ENCODE measurements at places on chromosomes 2 and 18. TPM values are rescaled to one million over a fixed set of nuclear protein-coding genes. Genes with fewer than 3 reads are reported as not detected.

DNA sequence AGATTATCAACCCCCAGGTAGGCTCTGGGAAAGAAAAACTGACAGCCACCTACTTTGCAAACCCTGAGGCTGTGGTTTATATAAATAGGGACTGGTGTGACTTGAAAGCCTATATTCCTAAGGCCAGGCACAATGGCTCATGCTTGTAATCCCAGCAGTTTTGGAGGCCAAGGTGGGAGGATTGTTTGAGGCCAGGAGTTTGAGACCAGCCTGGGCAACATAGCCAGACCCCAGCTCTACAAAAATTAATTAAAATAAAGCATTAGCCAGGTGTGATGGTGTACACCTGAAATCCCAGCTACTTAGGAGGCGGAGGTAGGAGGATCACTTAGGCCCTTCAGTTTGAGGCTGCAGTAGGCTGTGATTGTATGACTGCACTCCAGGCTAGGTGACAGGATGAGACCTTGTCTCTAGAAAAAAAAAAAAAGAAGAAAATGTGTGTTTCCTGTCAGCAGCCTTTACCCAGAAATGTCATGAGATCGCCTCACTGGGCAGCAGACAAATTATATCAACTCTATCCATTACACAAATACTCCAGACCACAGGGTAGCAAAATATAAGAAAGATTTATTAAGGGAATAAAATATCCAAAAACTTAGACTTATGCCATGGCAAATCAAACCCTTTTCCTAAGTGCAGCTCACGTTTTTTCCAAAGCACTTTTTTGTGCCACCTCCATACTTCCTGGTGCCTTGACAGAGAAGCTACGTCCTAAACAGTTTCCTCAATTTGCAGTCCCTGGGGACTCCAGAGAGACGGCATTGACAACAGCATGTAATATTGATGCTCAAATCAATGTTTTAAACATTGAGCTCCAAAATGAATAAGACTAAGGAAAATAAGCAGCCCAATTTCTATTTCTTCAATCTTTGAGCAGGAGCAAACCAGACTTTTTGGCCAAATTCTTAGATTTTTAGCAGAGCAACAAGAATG is 190.8 kb upstream of the NDUFV2 start:
- H3K36me3 ChIP-seq = no peaks in the 10 kb centered on the region
- peaks cover 6% of the 10 kb centered on the region for H3K4me1 ChIP-seq
- no peak overlapping the region for H3K27ac ChIP-seq
- H3K4me3 ChIP-seq = no peak overlapping the region
- H3K27me3 ChIP-seq = no peaks in the 10 kb centered on the region

The ADGRF3 gene
- total RNA-seq = 0.28 TPM

DNA sequence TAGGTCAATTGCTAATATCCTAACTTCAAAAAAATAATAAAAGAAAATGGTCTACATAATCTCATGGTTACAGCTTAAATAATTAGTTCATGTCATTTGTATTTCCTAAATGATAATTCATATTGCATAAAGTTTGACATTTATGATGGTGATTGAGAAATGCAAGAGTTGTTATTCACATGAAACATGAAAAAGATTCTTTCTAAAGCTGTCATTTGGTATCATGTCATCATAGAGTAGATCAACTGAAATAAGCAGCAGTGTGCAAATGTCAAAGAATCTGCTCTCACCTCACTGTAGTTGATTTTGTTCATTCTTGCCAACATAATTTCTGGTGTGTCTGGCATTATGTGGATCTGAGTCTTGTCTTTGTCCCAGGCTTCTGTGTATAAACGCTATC is 95.3 kb downstream of the NEB start:
- no peak overlapping the region for H3K4me3 ChIP-seq
- no peak for DNase-seq
- H3K27me3 ChIP-seq = no peaks in the 10 kb centered on the region
- H3K36me3 ChIP-seq = no peaks in the 10 kb centered on the region
- H3K27ac ChIP-seq = no peak overlapping the region

GRCh38 chr2:106816974-106817373 is 69.0 kb downstream of the ST6GAL2 start:
- no peak overlapping the region for H3K27ac ChIP-seq
- no peaks in the 10 kb centered on the region for H3K36me3 ChIP-seq
- no peak for DNase-seq
- H3K4me3 ChIP-seq = no peak overlapping the region
- no peaks in the 10 kb centered on the region for H3K27me3 ChIP-seq

DNA sequence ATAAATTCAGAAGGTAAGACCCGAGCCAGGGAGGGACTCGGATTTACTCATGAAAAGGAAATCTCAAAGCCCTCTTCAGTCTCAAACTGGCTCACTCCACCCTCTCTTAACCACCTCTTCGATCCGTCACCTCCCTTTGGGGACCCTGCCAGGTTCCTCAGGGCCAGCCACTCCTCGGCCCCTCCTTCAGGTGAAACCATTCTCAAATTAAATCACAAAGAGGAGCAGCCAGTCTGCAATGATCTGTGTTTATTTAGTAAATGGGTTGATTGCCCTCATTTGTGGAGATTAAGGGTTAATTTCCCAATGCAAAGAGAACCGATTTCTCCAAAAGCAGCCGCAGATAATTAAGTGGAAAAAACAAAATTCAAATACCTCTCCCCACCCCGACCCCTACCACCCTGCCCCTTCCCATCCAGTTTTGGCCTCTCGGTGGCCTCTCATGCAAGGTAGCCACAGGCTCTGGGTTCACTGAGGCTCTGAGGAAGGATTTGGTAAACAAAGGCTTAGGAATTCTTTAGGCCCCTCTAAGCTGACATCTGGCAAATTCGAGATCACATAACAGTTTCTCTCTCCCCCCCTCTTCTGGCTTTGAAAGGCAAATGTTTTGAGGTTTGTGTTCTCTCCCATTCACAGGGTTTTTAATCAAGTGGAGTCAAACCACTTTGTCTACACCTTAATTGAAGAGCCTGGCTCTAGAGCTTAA is 10.3 kb upstream of the FZD7 start:
- H3K27me3 ChIP-seq = no peaks in the 10 kb centered on the region
- no peak for DNase-seq
- no peaks in the 10 kb centered on the region for H3K36me3 ChIP-seq
- H3K4me3 ChIP-seq = no peak overlapping the region
- no peaks in the 10 kb centered on the region for H3K4me1 ChIP-seq
- no peak overlapping the region for H3K27ac ChIP-seq

GRCh38 chr18:30103881-30104280 is 938.7 kb downstream of the DSC3 start:
- no peak overlapping the region for H3K4me3 ChIP-seq
- H3K27ac ChIP-seq = no peak overlapping the region
- H3K36me3 ChIP-seq = no peaks in the 10 kb centered on the region
- no peak for DNase-seq
- no peaks in the 10 kb centered on the region for H3K27me3 ChIP-seq
- no peaks in the 10 kb centered on the region for H3K4me1 ChIP-seq

GRCh38 chr2:201059961-201060755 is 11.3 kb downstream of the HYCC2 start:
- no peak overlapping the region for H3K27ac ChIP-seq
- no peak for DNase-seq
- H3K27me3 ChIP-seq = no peaks in the 10 kb centered on the region
- no peaks in the 10 kb centered on the region for H3K4me1 ChIP-seq

The DIPK1C gene
- total RNA-seq = not detected

DNA sequence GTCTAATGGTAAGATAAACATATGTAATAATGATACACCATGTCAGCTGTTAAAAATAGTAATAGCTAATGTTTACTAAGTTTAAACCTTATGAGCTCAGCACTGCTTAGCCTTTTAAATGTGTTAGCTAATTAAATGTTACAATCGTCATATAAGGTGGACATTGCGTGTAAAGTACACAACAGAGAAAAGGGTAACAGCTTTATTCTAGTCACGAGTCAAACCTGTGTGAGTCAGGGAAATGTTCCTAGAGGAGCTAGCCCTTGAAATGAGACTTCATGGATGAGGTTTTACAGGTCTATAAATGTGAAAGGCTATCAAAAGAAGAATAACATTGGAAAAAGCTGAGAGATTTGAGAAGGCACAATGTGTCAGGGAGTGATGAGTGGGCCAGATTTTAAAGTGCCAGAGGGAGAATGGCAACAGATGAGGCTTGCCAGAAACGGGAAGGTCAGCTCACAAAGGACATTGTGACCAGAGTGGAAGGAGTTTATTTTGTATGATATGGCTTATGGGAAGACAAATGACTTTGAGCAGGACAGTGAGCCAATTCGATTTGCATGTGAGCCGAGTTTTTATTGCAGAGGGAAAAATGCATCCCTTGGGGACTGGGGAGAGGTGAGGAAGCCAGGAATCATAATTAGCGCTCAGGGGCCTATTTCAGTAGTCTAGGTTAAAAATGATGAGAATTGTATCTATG is 276.3 kb downstream of the CTNNA2 start:
- no peak for DNase-seq
- no peaks in the 10 kb centered on the region for H3K4me1 ChIP-seq
- no peaks in the 10 kb centered on the region for H3K27me3 ChIP-seq
- H3K27ac ChIP-seq = no peak overlapping the region
- H3K4me3 ChIP-seq = no peak overlapping the region

The FBXO11 gene
- 71.7 TPM for total RNA-seq

The AKAIN1 gene
- not detected for total RNA-seq

DNA sequence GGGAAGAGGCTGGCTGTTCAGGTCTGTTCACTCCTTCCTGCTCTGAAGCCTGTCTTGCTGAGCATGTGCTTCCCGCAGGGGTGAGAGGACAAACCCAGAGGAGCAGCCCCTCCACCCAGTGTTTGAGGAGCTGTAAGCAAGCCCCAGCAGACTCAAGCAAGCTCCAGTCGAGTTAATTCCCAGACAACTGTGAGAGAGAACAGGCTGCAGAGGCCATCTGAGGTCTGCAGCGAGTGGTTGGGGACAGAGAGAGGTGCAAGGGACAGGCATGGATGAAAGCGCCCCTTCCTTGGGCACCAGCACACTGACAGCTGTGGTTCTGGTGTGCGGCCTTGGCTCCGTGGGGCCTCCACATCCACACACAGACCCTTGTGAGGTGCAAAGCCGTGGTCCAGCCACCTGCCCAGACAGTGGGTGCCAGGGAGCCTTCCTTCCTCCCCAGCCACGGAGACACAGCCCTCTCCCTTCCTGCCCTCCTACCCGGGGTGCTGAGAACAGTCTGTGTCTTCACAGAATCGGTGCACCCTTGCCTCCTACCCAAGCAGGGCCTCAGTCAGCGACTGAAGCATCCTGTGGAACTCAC is 36.2 kb downstream of the MAL start:
- peak; percentile 21 for DNase-seq
- H3K4me1 ChIP-seq = no peaks in the 10 kb centered on the region
- H3K36me3 ChIP-seq = no peaks in the 10 kb centered on the region
- H3K4me3 ChIP-seq = no peak overlapping the region
- no peaks in the 10 kb centered on the region for H3K27me3 ChIP-seq

The RUFY4 gene
- total RNA-seq = not detected

The CIB4 gene
- total RNA-seq = not detected

The FBXO15 gene
- 0.36 TPM for total RNA-seq

- H3K4me3 ChIP-seq = no peak overlapping the region
- H3K27ac ChIP-seq = no peak overlapping the region
- no peak for DNase-seq
Measured at GRCh38 chr2:127995725-127996124, 32.1 kb downstream of the SAP130 start.

DNA sequence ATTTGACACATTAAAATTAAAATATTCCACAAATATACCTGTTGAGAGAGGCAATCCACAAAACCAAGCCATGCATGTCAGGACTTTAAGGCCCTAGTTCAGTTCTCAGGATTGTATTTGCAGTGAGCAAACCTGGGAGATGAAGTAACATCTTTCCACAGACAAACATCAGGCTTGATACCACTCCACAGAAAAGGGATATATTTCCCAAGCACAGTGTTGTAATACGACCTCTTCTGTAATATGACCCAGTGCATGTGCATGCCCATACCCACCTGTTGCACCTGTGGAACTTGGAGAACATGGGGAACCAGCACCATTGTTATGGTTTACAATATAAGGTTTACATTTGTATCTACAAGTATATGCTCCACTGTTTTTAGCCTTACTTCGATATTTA is 184.0 kb downstream of the PDE11A start:
- DNase-seq = no peak
- H3K4me3 ChIP-seq = no peak overlapping the region
- H3K27me3 ChIP-seq = no peaks in the 10 kb centered on the region
- H3K4me1 ChIP-seq = peaks cover 27% of the 10 kb centered on the region
- H3K36me3 ChIP-seq = no peaks in the 10 kb centered on the region
- H3K27ac ChIP-seq = no peak overlapping the region

DNA sequence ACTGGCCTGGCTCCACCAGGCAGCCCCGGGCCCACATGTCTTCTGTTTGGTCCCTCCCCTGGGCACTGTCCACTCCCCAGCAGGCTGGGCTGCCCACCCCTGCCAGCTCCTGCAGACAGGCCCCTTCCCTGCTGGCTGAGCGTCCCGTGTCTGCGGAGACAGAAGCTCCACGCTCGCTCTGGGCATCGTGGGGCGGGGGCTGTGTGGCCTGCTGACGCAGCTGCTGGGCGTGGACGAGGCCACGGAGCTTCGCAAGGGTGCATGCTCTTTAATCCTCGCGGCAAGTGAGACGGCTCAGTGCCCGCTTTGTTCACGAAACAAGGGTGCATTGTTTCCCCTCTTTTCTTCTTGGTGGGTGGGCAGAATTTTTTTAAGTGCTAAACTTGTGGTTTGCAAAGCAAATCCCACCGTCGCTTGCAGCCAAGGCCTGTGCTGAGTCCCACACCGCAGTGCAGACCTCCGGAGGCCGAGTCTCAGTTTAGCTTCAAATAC is 132.8 kb upstream of the CTDP1 start:
- no peaks in the 10 kb centered on the region for H3K27me3 ChIP-seq
- H3K4me1 ChIP-seq = no peaks in the 10 kb centered on the region
- H3K36me3 ChIP-seq = no peaks in the 10 kb centered on the region
- H3K27ac ChIP-seq = no peak overlapping the region
- H3K4me3 ChIP-seq = no peak overlapping the region
- DNase-seq = no peak

- no peak for DNase-seq
- H3K36me3 ChIP-seq = no peaks in the 10 kb centered on the region
- H3K4me1 ChIP-seq = peaks cover 3% of the 10 kb centered on the region
- no peak overlapping the region for H3K27ac ChIP-seq
- no peaks in the 10 kb centered on the region for H3K27me3 ChIP-seq
- no peak overlapping the region for H3K4me3 ChIP-seq
Measured at GRCh38 chr2:144402251-144402650, 117.7 kb downstream of the ZEB2 start.

The COL4A3 gene
- total RNA-seq = 1.6 TPM

- H3K27ac ChIP-seq = no peak overlapping the region
- H3K27me3 ChIP-seq = no peaks in the 10 kb centered on the region
- DNase-seq = no peak
- no peak overlapping the region for H3K4me3 ChIP-seq
Measured at GRCh38 chr2:33238111-33238510, 238.3 kb upstream of the RASGRP3 start.

The LRRTM1 gene
- total RNA-seq = 1.5 TPM

The LPIN1 gene
- 28.2 TPM for total RNA-seq

GRCh38 chr18:5073026-5073944 is 123.8 kb downstream of the AKAIN1 start:
- no peaks in the 10 kb centered on the region for H3K4me1 ChIP-seq
- no peaks in the 10 kb centered on the region for H3K36me3 ChIP-seq
- no peak overlapping the region for H3K4me3 ChIP-seq
